Pancreas (tissue), 10 donors: ENCODE measurements at places on chromosomes 2 and 18. TPM values are rescaled to one million over a fixed set of nuclear protein-coding genes. Genes with fewer than 3 reads are reported as not detected.

Gene SULT1C4
- 5.0 TPM for total RNA-seq

Gene HOXD9
- total RNA-seq: 0.12 TPM

- no peaks in the 10 kb centered on the region for H3K4me1 ChIP-seq
- H3K27me3 ChIP-seq: no peaks in the 10 kb centered on the region
- no peak for DNase-seq
- H3K27ac ChIP-seq: no peak overlapping the region
- H3K36me3 ChIP-seq: no peaks in the 10 kb centered on the region
- H3K4me3 ChIP-seq: no peak overlapping the region
Measured at GRCh38 chr18:43719267-43719795, 442.0 kb upstream of the SYT4 start.

DNA sequence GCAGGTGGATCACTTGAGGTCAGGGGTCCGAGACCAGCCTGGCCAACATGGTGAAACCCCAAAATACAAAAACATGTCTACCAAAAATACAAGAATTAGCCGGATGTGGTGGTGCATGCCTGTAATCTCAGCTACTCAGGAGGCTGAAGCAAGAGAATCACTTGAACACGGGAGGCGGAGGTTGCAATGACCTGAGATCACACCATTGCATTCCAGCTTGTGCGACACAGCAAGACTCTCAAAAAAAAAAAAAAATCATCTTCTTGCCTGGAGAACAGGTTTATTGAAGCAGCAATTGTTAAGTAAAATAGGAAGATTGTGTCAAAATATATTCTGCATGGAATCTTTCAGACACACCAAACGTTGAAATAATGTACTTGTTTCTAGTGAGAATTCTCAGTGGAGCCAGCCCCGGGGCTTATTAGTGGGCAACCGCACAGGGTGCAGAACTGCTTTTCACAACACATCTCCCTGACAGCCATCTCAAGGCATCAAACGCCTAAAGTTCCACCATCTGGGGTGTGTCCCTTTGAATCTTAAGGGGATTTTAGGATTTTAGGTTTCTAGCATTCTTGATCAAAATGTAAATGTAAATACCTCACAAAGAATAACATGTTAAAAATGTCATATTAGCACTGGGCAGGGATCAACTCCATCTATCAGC lies 28.6 kb upstream of the PPP4R1 start:
- H3K4me1 ChIP-seq: no peaks in the 10 kb centered on the region
- H3K36me3 ChIP-seq: no peaks in the 10 kb centered on the region
- no peak overlapping the region for H3K4me3 ChIP-seq
- DNase-seq: no peak
- H3K27ac ChIP-seq: no peak overlapping the region

DNA sequence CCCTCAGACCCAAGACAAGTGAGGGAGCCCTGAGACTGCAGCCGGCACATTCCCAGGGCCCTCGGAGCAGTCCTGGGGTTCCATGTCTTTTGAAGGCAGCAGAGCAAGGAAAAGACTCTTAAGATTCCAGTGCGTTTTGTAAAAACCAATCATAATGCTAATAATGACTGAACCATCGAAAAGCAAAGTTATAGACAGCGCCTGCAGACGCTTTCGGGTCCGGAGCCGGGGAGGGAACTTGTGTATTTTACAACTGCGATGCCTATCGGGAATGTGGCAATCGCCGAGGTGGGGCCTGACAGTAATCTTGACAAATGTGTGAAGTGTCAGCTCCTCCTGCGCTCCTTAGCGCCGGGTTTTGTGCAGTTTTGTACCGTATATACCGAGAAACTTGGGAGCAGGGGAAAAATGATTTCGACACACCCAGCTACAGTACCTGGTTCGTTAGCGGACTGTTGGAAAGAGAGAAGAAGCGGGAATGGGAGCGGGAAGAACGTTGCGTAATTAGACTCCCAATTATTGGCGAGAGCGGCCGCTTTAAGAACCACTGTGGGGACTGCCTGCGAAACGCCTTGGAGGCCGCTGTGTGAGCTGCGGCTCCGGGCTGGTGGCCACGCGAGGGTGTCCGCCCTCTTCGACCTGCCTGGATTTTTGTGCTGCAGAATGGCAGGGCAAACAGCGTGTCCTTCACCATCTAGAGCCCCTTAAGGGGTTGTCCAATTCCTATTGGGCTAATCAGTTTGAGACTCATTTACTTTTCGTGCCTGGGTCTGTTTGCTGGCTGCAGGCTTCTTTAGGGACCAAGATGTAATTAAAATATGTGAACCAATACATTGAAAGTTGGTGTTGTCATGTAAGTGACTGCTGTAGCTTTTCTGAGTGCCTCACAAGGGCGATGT lies 2.4 kb downstream of the EPAS1 start:
- H3K36me3 ChIP-seq: no peaks in the 10 kb centered on the region
- H3K27me3 ChIP-seq: no peaks in the 10 kb centered on the region
- peak overlapping the region; percentile 86 for H3K4me3 ChIP-seq
- DNase-seq: peak; percentile 75
- H3K4me1 ChIP-seq: peaks cover 12% of the 10 kb centered on the region

DNA sequence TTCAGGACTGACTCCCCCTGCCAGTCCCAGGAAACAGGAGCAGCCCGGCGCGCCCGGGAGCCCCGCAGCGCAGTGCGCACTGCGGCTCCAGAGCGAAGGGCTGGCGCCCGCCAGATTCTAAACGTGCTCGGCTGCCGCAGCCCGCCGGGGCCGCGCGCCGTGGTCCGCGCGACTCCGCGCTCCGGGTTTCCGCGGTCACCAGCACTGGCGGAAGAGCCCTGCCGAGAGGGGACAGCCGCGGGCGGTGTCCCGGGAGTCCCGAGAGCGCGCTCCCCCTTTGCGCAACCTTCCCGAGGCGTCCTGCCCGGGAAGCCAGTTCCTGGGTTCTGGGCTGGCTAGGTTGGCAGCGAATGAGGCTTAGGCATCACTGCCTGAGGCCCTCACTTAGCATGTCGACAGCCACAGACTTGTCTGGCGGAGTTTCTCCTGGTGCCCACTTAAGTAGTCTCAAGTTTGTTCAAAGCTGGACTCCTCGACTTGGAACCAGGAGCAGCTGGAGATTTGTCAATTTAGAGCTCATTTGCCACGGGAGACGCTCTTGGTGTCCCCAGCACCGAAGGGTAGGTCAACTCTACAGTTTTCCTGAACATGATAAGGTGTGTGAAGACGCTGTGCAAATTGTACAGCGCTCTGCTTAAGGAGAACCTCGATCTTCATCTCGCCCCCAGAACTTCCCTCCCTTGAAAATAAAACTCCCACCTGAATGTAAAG lies 1.5 kb upstream of the VSNL1 start:
- peak overlapping the region; percentile 79 for H3K27ac ChIP-seq
- peak overlapping the region; percentile 52 for H3K4me3 ChIP-seq
- DNase-seq: peak; percentile 82

DNA sequence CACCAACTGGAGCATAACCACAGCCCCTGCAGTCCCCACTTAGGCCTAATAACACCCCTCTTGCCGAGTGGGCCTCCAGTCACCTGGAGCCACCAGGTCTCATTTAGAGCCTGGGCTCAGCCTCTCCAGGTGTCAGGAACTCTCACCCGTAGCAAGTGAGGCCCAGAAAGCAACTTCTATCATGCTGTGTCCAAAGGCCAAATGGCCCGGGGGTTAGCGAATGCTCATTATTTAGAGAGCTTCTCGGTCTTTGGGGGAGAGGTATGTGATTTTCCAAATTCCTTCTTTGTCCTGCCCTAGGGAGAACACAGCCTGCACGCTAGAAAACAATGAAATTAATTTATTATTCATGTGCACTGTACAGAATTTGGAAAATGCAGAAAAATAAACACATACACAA lies 109.9 kb upstream of the PTPRM start:
- H3K27me3 ChIP-seq: no peaks in the 10 kb centered on the region
- H3K4me1 ChIP-seq: no peaks in the 10 kb centered on the region
- H3K27ac ChIP-seq: no peak overlapping the region
- no peak overlapping the region for H3K4me3 ChIP-seq
- H3K36me3 ChIP-seq: no peaks in the 10 kb centered on the region
- no peak for DNase-seq

- no peaks in the 10 kb centered on the region for H3K27me3 ChIP-seq
- DNase-seq: peak; percentile 81
- H3K27ac ChIP-seq: peak within 1 kb of the TSS; percentile 78
- H3K4me1 ChIP-seq: peaks cover 11% of the 10 kb centered on the region
Measured at GRCh38 chr2:162318328-162319180, at the start of gene IFIH1. IFIH1 (minus strand) TSS chr2:162318684; CDS start chr2:162318307, 377 bp downstream.

DNA sequence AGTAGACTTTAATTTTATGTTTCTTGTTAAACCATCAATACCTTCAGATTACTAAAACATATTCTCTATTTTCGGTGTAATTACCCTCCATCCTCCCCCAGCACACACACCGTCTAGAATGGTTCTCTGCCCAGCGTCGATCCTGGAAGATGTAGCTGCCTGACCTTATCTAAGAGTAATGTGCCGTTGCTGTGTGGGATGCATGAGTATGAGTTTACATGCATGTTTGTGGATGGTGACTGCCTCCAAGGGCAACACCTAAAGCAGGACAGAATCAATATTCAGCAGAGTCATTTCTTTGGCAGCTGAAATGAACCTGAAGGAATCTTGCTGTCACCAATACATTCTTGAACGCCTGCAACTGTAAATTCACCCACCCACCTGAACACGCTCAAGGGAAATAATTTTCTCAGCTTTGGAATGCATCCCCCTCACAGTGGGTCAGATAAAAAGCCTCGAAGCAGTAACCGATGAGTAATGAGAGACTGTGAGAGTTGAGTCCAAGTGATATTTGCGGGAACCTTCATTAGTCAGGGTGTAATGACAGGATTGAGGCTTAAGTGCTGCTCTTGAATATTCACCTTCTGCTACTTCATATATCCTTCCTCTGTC lies 155.8 kb upstream of the RND3 start:
- no peaks in the 10 kb centered on the region for H3K36me3 ChIP-seq
- DNase-seq: no peak
- no peaks in the 10 kb centered on the region for H3K4me1 ChIP-seq
- no peak overlapping the region for H3K4me3 ChIP-seq
- peaks cover 3% of the 10 kb centered on the region for H3K27me3 ChIP-seq

- H3K4me1 ChIP-seq: peaks cover 5% of the 10 kb centered on the region
- peak overlapping the region; percentile 70 for H3K27ac ChIP-seq
- H3K4me3 ChIP-seq: no peak overlapping the region
- DNase-seq: no peak
- no peaks in the 10 kb centered on the region for H3K27me3 ChIP-seq
Measured at GRCh38 chr2:216057688-216058193, 23.9 kb downstream of the PECR start.

- no peak overlapping the region for H3K27ac ChIP-seq
- H3K36me3 ChIP-seq: no peaks in the 10 kb centered on the region
- H3K4me1 ChIP-seq: no peaks in the 10 kb centered on the region
- no peaks in the 10 kb centered on the region for H3K27me3 ChIP-seq
- no peak overlapping the region for H3K4me3 ChIP-seq
Measured at GRCh38 chr2:70596739-70597138, 43.1 kb upstream of the TGFA start.

DNA sequence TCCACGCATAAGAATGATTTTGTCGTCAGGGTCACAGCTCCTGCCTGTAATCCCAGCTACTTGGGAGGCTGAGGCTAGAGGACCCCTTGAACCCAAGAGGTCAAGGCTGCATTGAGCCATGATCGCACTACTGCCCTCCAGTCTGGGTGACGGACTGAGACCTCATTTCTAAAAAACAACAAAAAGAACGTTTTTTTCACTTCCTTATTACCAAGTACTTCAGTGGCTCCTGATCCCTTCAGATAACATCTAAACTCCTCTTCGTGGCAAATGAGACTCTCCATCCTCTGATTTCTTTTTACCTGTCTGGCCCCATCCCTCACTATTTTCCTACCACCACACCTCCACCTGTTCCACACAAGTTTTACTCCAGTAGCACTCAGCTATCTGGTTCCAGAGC lies 105.4 kb upstream of the TLK1 start:
- no peaks in the 10 kb centered on the region for H3K4me1 ChIP-seq

GRCh38 chr2:217890445-217890844 lies 112.3 kb downstream of the TNS1 start:
- peaks cover 8% of the 10 kb centered on the region for H3K36me3 ChIP-seq
- no peak overlapping the region for H3K27ac ChIP-seq
- no peaks in the 10 kb centered on the region for H3K27me3 ChIP-seq
- no peaks in the 10 kb centered on the region for H3K4me1 ChIP-seq
- no peak for DNase-seq
